ENCODE measurements at places on chromosomes 16 and 17.

- no peak for DNase-seq
These were observed 24.9 kb downstream of the TRIM16 start for GRCh38 chr17:15659236-15659635.

GRCh38 chr16:4087099-4087885 is 28.9 kb downstream of the ADCY9 start:
- no peak for DNase-seq

DNA sequence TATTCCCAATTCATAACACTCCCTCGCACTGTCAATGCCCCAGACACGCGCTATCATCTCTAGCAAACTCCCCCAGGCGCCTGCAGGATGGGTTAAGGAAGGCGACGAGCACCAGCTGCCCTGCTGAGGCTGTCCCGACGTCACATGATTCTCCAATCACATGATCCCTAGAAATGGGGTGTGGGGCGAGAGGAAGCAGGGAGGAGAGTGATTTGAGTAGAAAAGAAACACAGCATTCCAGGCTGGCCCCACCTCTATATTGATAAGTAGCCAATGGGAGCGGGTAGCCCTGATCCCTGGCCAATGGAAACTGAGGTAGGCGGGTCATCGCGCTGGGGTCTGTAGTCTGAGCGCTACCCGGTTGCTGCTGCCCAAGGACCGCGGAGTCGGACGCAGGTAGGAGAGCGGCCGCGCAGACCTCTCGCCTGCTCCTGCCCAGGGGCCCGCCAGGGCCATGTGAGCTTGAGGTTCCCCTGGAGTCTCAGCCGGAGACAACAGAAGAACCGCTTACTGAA is at the start of gene GRN:
Gene GRN (plus strand): TSS at position 364 of the 515 bp plus-strand sequence. CDS start 3,863 bp downstream, outside the sequence.
- DNase-seq, result peak; percentile 98

DNA sequence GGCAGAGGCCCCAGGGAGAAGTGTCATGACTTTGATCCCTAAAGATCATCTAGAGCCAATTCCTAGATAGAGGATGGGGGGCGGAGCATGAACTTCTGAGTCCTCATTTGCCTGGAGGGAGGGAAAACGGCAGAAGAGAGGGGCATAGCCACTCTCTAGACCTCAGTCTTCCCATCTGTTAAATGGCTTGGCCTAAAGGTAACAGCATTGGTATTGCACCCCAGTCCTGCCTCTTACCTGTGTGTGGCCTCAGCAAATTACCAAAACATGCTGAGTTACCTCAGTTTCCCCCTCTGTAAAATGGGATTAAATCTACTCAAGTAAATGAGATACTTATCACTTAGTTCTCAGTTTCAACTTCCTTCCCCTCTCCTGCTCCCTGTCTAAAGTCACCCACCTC is 47.5 kb downstream of the CNGB1 start:
- DNase-seq, result no peak

DNA sequence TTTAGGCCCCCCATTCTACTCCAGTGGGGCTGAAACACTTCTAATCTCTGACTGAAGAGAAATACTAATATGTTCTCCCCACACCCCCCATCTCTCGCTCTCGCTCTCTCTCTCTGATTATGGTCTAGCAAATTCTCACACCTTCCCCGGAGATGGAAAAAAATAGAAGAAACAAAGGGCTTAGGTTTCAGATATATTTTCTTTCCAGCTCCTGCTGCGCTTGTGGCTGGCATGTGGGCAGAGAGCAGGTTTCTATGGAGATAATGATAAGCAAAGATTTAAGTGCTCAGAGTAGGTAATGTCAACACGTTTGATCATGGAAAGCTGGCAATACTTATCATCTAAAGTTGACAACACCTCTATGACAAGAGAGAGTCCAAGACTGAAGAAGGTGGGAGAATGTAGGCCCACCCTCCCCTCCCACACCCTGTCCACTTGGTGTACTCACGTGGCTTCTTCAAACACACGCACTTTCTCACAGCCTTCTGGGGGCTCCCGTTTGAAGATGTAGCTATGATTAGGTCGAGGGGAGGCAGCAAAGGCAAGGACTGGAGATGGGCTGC is 8.0 kb upstream of the SLC35B1 start:
- no peak for DNase-seq

GRCh38 chr17:3678821-3679530 is 10.4 kb downstream of the EMC6 start:
- DNase-seq, result no peak

DNA sequence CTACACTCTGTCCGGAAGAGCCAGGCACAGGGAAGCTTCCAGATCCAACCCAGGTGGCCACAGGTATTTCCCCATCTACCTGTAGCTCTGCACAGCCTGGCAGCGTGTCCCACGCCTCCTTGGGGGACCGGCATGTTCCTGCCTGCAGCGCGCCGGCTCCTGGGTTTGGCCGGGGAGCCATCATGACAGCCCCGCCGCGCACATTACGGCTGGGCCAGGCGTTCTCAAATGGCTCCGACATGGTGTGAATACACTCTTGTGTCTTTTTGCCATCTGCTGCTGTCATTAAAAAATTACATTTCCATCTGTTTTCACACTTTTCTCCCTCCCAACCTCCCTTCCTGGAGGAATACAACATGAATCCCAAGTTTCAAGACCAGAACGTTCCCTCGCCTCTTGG is 8.0 kb upstream of the GINS2 start:
- DNase-seq, result no peak

DNA sequence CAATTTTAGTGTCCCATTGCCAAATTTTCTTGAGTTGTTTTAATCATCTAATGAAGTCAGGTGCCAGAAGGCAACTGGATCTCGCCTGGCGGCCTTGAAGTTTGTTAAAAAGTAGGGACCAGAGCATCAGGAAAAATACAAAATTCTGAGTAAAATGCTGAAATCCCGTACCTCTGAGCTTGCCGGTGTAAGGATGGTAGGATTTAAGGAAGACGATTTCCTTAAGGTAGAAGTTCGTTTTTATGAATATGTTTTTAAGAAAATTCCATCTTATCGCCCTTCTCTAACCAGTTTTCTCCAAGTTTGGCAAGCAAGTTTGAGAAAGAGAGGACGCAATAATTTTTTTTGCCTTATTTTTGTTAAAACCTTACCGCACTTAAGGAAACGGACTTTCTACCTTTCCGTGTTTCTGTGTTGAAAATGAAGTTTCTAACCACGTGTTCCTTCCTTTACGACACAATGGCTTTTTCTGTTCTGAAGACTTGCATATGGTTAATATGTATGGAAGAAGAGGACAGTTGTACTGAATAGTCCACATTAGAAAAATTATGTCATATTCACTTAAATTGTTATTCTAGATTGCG is 748 bp downstream of the ATF7IP2 start:
- DNase-seq, result no peak

- no peak for DNase-seq
These were observed 17.5 kb downstream of the CMTM3 start for GRCh38 chr16:66621973-66622372.

- DNase-seq, result no peak
These were observed 5.2 kb downstream of the ZNF646 start for GRCh38 chr16:31079342-31079944.

GRCh38 chr17:43832168-43832975 is 574 bp downstream of the MPP3 start:
- peak; percentile 10 for DNase-seq

- no peak for DNase-seq
These were observed 48.8 kb downstream of the RMI2 start for GRCh38 chr16:11393861-11394592.

- DNase-seq, result no peak
These were observed 1.7 kb downstream of the ADCY9 start for GRCh38 chr16:4114257-4115208.

DNA sequence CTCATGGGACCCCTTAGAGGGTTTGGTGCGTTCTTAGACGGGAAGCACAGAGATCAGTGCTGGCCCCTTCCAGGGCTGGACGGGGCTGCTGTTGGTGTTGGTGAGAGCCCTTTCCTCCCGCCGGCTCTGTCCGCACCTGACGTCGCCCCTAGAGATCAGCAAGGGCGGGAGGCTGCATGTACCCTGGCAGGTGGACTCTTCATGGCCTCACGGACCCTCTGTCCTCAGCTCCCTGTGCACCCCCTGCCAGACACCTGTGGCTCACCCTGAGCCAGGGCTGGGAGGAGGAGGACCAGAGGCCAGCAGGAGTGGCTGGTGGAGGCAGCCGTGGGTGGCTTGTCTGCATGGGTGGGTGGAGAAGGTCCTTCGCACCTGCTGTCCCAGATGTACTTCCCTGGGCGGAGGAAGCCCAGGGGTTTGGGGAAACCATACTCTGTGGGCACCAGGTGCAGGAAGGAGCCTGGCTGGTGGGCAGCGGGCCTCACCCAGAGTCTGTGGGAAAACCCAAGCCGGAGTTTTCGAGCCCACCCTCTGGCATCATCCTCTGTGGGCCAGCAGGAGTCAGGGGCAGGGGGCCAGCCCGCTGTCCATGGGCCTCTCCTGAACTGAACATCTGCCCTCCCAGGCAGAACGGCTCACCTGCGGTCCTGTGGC is 348.6 kb downstream of the SEC14L1 start:
- no peak for DNase-seq

GRCh38 chr16:55225972-55226542 is 97.9 kb upstream of the IRX6 start:
- DNase-seq, result no peak

GRCh38 chr17:43956222-43956621 is 2.5 kb upstream of the PYY start:
- no peak for DNase-seq

DNA sequence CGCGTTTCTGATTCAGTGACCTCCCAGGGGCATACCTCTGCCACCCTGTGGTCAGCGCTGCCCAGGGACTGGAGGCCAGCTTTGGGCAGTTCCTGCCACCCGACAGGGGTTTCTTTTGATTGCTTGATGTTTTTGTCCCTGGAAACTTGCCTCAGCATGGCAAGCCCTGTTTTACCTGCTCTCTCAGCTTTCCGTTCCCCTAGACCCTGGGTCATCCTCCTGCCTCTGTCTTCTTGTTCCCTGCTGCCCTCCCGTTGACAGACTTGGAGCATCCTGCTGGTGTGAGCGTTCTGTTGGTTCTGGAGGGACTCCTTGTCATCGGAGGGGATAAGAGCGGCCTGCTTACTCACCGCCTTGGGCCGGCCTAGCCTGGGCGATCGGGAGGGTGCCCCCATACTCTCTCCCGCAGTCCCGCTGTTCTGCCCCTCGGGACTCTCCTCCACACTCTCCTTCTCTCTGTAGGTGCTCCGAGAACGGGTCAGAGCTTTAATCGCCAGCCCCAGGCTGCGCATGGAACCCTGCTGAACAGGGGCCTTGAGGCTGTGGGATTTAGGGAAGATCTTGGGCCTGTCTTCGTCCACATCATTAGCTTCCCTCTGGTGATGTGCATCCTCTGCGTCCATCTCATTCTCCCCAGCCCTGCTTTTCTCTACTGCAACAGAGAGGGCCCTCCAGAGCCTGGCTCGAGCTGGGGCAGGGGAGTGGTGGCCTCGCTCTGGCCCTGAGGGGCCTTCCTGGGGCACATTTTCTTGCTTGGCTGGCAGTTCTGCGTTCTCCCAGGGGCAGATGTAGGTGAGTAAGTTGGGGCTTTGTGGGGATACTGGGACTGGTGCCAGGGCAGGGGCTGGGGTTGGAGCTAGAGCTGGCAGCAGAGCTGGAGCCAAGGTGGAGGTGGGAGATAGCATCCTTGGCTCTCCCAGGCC is 13.7 kb downstream of the GPR179 start:
- no peak for DNase-seq

DNA sequence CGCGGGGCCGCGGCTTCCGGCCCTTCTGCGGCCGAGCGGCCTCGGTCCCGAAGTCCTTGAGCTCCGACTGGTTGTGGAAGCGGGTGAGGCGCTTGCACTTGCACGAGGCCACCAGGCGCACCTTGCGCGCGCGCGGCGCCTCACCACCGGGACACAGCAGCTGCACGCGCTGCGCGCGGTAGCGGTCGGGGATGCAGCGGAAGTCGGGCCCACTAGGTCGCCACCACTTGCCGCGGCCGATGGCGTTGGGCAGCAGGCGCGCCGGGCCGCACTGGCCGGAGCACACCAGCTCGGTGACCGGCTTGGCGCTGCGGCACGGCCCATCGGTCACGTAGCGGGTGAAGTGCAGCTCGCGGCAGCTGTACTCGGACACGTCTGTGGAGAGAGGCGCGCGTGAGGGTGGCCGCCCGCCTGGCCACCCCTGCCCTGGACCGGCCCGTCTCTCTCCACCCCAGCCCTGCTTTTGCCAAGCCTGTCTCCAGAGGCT is 3.2 kb downstream of the SOST start:
- DNase-seq, result no peak

- no peak for DNase-seq
These were observed 164.4 kb upstream of the ZNF267 start for GRCh38 chr16:31709181-31709580.

- no peak for DNase-seq
These were observed 32.7 kb upstream of the LITAF start for GRCh38 chr16:11619327-11619851.

DNA sequence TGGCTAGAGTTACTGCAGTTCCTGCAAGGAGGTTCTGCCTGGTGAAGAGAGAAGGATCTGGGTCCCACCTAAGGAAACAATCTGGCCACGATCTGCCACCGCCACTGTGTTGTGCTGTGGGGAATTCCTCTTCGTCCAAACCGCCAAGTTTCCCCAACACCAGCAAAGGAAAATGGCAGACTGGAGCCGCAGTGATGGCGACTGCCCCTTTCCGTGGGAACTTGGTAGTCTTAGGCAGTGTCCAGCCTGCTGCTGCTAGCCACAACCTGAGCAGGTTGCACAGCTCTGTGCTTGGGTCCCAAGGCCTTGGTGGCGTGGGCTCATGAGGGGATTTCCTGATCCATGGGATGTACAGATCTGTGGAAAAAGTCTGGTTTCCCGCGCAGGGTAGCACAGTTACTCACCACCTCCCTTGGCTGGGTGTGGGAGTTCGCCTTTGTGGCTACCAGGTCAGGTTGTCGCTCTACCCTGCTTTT is 28.6 kb downstream of the NFATC3 start:
- no peak for DNase-seq

- no peak for DNase-seq
These were observed 5.3 kb upstream of the CBFB start for GRCh38 chr16:67023689-67024088.

GRCh38 chr17:19361326-19361725 is 1.2 kb downstream of the B9D1 start:
- DNase-seq, result no peak

DNA sequence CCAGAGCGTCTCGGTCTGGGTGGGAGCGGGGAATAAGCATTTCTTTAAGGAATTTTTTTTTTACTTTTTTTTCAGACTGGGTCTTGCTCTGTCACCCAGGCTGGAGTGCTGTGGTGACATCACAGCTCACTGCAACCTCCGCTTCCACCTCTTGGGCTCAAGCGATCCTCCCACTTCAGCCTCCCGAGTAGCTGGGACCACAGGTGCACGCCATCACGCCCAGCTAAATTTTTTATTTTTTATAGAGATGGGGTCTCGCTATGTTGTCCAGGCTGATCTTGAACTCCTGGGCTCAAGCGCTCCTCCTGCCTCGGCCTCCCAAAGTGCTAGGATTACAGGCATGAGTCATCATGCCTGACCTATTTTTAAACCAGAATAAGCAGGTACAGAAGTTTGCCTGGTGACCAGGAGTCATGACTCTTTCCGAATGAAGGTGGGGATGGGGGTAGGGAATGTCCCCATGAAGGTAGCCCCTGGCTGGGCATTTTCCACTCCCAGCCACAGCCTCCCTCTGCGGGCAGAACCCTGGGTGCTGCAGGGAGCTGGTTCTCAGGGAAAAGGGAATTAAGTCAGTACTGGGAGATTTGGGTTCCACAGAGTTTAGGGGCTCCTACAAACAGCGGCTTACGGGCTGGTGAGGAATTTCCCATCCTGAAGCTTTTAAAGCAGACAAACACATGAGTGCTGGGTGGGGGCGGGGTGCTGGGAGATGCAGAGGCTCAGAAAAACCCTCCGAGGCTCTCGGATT is 48.3 kb downstream of the TBC1D16 start:
- DNase-seq, result no peak

- no peak for DNase-seq
These were observed 669 bp upstream of the CRISPLD2 start for GRCh38 chr16:84818989-84819643.

GRCh38 chr17:74565126-74565525 is 2.2 kb downstream of the CD300H start:
- DNase-seq, result no peak
